ENCODE measurements at places on chromosomes 2 and 18.

GRCh38 chr2:234341306-234341985, 155.4 kb downstream of the ARL4C start:
- DNase-seq, result no peak

- DNase-seq, result no peak
Observed at GRCh38 chr2:201915446-201915845, 109.1 kb downstream of the CDK15 start.

GRCh38 chr2:28980368-28981015, 606 bp upstream of the TOGARAM2 start:
- DNase-seq, result no peak

- DNase-seq, result no peak
Observed at GRCh38 chr18:48955830-48956261, 5.1 kb upstream of the SMAD7 start.

DNA sequence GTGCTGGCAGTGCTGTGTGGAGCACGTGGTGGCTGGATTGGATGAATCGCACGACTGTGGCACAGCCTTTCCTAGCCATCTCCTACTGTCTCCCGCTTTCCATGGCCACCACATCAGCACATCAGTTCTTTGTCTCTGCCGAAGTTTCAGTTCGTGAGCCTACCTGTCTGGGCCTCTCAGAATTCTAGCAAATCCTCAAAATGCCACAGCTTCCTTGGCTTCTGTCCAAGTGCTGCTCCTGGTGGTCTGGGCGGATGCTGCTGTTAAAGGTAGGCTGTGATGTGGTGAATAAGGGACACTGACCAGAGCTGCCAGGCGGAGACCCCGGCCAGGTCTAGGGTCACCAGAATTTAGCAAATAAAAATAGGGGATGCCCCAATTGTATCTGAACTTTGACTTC, 237.4 kb downstream of the LPIN1 start:
- no peak for DNase-seq

- no peak for DNase-seq
Observed at GRCh38 chr2:28544405-28544921, 48.6 kb downstream of the PLB1 start.

- no peak for DNase-seq
Observed at GRCh38 chr2:190216829-190217228, 102.8 kb downstream of the HIBCH start.

DNA sequence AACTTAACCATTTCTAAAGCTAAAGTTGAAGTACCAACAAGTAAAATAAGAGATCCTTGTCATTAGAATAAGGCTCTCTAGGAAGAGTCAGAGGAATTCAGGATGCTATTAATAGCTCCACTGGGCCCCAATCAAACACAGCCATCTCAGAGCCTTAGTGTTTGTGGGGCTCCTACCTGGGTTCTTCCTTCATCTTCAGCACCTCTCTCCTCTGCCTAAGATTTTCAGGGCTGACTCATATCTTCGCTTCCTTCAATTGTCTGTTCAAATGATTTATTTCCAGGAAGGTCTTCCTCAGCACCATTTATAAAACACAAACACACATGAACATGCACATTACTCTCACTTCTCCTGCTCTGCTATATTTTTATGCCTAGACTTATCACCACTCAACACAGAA, 119.5 kb downstream of the COL6A3 start:
- no peak for DNase-seq

DNA sequence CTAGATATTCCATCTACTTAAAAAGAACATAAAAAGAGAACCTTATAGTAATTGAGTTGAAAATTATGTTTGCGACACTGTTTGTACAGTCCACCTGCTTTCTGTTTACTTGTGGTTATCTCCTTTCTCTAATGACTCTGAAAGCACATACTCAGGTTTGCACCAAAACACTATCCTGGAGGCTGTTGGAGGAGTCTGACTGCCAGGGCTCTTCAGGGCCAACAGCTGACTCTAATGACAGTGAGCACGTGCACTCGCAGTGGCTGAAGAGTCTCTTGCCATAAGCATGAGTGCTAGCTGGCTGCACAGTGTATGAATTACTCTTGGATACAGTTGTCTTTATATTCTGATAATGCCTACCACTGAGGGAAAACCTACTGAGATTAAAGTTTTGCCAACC, 16.7 kb upstream of the GLS start:
- no peak for DNase-seq

- DNase-seq, result peak; percentile 54
Observed at GRCh38 chr18:48975817-48976649, 25.3 kb upstream of the SMAD7 start.

DNA sequence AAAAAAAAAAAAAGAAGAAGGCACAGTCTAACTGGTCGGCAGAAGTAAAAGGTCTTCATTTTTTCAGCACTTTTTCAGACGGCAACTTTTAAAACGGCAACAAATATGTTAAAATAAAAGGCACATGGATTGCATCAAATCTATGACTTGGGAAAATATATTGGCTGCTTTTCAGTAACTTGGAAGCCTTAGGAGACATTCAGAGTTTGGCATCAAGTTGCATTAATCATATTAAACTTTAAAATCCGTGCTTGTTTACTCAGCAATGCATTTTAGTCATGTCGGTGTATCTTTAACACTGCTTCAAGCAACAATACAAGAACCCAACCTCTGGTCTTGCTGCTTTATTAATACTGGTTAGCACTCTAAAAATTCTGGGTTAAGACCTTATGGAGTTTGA, 111.1 kb downstream of the MEP1B start:
- no peak for DNase-seq

DNA sequence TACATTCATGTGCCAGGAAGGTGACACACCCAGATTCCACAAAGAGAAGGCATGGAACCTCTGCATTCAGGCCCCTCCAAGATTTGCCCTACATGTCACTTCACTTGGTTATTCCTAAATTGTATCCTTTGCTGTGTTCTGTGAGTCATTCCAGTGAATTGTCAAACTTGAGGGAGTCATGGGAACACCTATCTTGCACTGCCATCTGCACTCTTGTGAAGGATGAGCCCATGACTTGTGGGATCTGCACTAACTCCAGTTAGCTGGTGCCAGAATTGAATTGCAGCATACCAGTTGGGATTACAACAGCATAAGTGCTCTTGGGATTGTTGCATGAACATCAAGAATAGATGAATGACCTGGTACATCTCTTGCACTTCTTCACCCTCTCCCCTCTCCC, 1288.0 kb upstream of the ZEB2 start:
- DNase-seq, result no peak

GRCh38 chr2:120990451-120990871, 254.8 kb downstream of the GLI2 start:
- no peak for DNase-seq

DNA sequence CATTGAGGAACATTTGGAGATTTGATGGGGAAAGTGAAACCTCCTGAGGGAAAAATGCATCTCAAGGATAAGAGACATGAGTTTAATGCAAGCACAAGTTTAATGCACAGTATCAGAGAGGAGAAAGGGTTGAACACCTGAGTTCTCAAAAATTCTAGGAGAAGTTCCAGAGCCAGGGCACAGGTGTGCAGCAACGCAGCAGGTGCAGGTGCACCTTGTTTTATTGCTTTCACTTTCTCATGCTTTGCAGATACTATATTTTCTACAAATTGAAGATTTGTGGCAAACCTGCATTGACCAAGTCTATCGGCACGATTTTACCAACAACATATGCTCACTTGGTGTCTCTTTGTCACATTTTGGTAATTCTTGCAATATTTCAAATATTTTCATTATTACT, 267.6 kb upstream of the HNRNPA3 start:
- no peak for DNase-seq

DNA sequence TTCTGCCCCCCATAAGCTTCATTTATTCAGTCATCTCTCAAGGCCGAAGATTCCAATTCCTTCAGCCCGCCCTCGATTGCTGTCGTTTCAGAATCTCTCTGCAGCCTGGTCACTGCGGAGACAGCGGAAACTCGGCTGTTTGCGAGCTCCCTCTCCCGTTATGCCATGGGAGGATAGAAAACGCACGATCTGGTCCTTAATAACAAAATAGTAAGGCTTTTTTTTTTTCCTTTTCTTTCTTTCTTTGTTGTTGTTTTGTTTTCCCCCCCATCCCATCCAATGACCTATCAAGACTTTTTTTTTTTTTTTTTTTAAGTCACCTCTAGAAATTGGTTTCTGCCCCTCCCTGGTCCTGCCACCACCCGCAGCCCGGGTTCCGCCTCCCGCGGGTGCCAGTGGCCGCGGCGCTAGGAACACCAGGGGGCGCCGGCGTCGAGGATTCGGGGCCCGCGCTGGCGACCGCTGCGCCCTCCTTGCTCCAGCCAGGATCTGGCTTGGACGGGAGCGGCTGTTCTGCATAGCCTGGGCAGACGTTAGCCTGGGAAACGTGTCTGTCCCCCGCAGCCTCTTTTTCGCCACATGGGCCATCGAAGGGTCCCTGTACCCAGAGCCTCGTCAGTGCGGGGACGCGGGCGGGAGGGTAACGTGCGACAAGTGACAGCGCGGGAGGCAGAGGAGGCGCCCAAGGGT, 10.1 kb downstream of the CPLX4 start:
- peak; percentile 38 for DNase-seq

- DNase-seq, result peak; percentile 22
Observed at GRCh38 chr2:43059183-43059897, 167.1 kb downstream of the ZFP36L2 start.

- DNase-seq, result peak; percentile 39
Observed at GRCh38 chr2:106192752-106193689, 1.1 kb downstream of the UXS1 start.

- no peak for DNase-seq
Observed at GRCh38 chr18:39480494-39481195, 1915.0 kb upstream of the CELF4 start.

DNA sequence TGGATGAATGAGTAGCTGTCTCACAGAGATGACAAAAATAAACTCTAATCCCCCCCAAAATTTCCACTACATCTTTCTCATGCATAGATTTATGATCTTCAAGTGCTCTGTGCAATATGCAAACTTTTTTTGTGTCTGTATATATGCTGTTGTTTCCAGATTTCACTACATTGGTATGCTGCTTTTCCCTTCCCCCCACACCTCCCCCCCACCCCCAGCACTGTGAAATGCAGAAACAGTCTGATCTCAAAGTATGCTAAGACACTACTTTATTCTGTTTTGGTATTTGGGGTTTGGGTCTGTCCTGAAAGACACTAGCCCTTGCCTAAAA, 524 bp upstream of the KLHL14 start:
- no peak for DNase-seq

DNA sequence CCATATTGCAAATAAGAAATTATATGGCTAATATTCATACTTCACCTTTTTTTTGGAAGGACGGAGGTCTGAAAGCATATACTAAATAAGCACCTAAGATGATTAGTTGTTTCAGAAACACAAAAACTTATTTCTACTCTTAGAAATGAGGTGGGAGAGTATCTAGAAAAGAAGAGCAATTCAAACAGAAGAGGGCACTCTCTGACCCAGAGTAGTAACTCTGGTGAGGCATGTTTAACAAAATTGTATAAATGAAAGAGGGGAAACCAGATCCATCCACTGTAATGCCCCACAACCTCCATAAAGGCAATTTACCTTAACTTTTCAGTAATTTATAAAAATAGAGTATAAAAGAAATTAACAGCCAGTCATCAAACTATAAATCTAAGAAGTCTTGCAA, 669.6 kb upstream of the VRK2 start:
- no peak for DNase-seq

GRCh38 chr2:155730804-155731203, 601.7 kb downstream of the NR4A2 start:
- no peak for DNase-seq

GRCh38 chr2:145366341-145366740, 846.4 kb upstream of the ZEB2 start:
- no peak for DNase-seq

DNA sequence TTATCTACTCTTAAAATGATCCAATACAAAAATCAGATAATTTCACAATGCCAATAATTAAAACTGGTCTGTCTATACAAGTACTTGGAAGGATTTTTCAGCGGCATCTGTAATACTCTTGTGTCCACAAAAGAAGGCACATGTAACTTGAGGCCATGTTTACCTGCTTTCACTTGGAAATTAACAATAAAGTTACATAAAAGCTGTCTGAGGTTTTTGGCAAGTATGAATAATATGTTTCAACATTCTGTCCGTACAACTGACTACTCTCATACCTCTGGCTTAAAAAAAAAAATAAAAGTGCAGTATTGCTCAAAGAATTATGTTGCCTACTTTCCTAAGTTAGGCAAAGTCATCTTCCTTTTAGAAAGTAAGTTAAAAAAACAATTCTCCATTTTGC, 253.6 kb downstream of the NBAS start:
- no peak for DNase-seq

DNA sequence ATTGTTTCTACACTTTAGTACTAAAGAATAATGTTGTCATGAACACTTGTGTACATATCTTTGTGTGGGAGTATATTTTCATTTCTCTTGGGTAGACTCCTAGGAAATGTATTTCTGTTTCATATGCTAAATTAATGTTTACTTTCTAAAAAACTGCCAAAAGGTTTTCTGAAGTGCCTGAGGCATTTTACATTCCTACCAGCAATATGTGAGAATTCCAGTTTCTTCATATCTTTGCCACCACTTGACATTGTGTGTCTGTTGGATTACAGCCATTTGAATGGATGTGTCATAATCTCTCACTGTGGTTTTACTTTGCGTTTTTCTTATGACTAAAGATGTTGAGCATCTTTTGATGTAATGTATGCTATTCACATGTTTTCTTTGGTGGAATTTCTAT, 428.2 kb upstream of the KCNH7 start:
- no peak for DNase-seq

DNA sequence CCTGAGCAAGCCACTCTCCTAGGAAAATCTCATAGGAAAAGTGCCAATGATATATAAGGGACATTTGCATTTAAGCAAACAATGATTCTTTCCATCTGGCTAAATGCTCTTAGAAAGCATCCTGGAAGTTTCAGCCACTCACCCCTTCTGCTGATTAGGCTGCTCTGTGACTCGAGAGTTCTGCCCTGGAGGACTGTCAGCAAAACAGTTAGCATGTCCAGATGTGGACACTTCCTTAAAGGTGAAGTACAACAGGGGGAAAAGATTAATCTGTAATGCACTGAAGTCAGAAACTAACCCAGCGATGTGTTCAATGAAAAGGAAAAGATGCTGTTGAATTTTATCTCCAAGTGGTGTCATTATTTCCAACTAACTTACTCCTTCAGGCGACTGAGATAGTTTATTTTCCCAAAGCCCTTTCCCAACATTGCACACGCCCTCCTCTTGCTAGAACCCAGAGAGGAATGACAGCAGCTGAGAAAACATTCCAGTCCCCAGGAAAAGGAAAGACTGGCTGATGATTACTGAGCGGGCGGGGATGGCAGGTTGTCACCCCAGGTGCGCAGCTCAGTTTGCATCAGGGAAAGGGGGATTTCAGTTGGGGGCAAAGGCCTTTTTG, 214.0 kb downstream of the SS18 start:
- DNase-seq, result no peak

DNA sequence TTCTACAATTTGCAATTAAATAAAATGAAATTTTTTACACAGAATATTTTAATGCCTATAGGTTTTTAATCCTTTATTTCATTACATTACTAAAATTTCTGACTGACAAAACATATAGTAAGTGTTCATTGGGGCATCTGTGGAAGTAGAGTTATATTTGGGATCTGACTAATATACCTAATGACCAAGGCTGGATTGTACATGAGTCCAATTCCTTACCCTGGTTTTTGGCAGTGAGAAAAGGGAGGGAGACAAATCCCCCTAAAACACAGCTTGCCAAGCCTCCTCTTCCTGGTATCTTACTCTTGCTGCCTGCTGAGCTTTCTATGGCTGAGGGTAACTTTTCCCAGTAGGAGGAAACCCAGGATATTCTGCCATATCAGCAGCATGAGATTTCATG, 149.4 kb upstream of the CDH20 start:
- no peak for DNase-seq

GRCh38 chr18:23043803-23044376, 91.4 kb upstream of the CABLES1 start:
- no peak for DNase-seq

- DNase-seq, result peak; percentile 11
Observed at GRCh38 chr2:65431421-65432226, 775 bp downstream of the SPRED2 start.
